ENCODE measurements at places on chromosomes 7 and 10. TPM values are rescaled to one million over a fixed set of nuclear protein-coding genes. Genes with fewer than 3 reads are reported as not detected.

Gene HGF
- total RNA-seq = 3.2 TPM

- DNase-seq = no peak
Observed at GRCh38 chr10:6460861-6461409, 119.1 kb downstream of the PRKCQ start.

- DNase-seq = no peak
Observed at GRCh38 chr10:94983555-94983954, 45.1 kb downstream of the CYP2C9 start.

DNA sequence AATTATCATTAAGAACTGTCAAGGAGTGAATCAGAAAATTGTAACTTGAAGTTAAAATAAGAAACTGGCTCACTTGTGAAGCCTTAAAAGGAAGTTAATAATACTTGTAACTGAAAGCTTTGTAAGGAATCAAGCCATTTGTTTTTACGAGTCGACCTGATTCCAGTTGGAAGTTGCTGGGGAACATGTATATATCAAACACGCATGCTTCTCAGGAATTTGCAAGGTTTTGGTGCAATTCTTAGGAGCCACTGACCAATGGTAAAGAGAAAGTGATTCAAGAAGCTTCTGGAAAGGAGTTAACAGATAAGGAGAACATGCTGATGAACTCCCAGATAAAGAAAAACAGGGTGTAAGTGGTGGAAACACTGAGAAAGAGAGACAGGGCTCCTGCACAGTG is 56.4 kb downstream of the ETV1 start:
- DNase-seq = no peak
